Small intestine (tissue), 16 donors: ENCODE measurements at places on chromosomes 5 and 9. TPM values are rescaled to one million over a fixed set of nuclear protein-coding genes. Genes with fewer than 3 reads are reported as not detected.

GRCh38 chr9:130497139-130497538, 52.4 kb downstream of the ASS1 start:
- no peak for DNase-seq

IFNA13 gene
- not detected for polyA plus RNA-seq

- no peak for DNase-seq
These were observed 252.7 kb upstream of the IL12B start for GRCh38 chr5:159582756-159583541.

CDK9 gene
- 34.2 TPM for polyA plus RNA-seq

GRCh38 chr9:92247981-92248380, 45.5 kb downstream of the IARS1 start:
- peak; percentile 41 for DNase-seq

- DNase-seq: peak; percentile 32
These were observed 174.9 kb upstream of the DMAC1 start for GRCh38 chr9:7974335-7974960.

DNA sequence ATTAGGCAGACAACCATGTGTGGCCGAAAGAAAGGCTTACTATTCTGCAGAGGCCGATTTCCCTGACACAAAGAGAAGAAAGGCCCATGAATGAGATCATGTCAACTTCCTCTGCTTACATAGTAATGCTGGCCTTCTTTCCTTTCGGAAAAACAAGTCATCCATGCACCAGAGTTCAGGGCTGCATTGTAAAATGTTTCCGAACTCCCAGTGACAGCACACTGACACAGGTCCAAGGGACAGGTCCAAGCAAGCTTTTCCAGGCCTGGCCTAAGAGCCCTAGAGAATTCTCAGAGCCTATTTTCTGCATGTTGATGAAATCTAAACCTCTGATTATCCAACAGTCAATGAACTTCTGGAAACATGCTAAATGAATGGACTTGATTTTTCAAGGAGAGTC, 140.9 kb downstream of the ZNF608 start:
- DNase-seq: no peak

DNA sequence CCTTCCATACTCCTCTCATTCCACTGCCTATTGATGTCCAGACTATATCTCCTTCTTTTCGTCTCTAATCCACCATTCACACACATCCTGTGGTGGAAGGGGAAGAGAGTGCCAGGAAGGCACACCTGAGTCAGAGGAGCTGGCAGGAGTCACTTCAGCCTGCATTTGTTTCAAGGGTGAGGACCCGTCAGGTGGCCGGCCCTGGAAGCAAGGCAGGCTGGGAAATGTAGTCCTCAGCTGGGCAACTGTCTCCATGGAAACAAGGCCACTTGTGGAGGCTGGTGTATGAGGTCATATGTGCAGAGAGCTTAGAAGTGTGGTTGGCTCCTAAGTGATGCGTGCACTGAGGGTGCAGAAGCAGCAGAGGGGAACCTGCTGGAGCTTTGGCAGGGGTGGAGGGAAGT, 278.4 kb downstream of the NSG2 start:
- peak; percentile 24 for DNase-seq
